ENCODE measurements at places on chromosomes 3 and 15.

GRCh38 chr3:158508481-158508880 is 62.5 kb upstream of the MLF1 start:
- DNase-seq, result no peak
- no peak overlapping the region for H3K4me3 ChIP-seq
- no peak overlapping the region for H3K27ac ChIP-seq

DNA sequence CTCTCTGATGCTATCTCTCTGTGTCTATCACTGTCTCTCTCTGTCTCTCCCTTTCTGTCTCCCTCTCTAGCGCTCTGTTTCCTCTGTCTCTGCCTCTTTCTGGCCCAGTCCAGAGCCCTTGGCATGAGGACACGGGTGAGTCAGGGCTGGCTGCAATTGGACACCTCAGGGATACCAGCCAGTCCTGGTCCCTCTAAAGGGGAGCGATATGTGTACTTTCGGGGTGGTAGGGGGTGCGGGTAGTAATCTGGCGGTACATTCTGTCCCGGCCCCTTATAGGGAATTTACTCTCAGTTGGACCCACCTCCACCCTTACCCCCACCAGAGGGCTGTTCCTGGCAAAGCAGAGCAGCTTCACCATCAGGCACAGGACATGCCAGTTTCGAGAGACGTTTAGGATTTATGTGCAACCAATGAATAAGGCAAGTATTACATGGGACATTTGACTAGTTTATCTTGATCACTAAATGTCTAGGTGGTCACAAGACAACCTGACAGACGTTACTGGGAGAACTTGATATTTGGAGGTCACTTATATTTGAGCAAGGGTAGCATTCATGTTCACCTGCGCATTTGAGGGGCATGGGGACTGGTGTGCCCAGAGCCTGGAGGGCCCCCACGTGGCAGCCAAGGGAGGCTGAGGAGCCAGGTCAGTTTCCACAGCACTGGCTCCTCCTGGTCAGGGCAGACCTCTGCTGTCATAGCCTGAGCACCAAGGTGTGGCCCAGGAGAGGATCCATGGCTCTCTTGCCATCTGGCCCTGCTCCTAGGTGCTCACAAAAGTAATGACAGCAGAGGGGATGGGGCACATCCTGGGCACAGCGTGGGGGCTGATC is 256.1 kb downstream of the PLCL2 start:
- no peak overlapping the region for H3K27ac ChIP-seq
- H3K4me3 ChIP-seq, result no peak overlapping the region
- no peak for DNase-seq
- peaks cover 3% of the 10 kb centered on the region for H3K4me1 ChIP-seq

GRCh38 chr15:38195191-38195901 is 57.3 kb upstream of the SPRED1 start:
- peaks cover 4% of the 10 kb centered on the region for H3K4me1 ChIP-seq
- no peak overlapping the region for H3K4me3 ChIP-seq
- H3K27ac ChIP-seq, result no peak overlapping the region

DNA sequence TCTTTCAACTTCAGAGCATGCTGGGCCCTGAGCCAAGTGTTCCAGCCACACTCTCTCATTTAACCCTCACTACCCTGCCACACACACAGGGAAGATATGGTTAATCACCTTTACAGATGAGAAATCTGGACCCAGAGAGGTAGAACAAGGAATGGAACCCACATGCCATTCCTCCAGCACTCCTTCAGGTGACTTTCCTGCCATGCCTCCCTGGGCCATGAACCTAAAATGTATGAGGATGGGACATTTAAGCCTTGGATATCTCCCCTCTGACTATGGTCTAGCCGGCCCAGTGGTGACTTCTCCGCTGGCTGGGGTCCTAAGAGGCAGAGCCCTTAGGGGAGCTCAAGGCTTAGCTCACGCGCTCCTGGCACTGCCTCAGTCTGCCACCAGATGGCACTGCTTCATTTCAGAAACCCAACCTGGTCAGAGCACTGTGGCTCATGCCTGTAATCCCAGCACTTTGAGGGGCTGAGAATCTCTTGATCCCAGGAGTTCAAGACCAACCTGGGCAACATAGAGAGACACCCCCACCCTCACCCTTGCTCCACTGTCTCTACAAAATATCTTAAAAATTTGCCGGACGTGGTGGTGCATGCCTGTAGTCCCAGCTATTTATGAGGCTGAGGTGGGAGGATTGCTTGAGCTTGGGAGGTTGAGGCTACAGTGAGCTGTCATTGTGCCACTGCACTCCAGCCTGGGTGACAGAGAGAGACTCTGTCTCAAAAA is 2.2 kb upstream of the DCAF1 start:
- H3K4me3 ChIP-seq, result peak overlapping the region; percentile 21
- no peaks in the 10 kb centered on the region for H3K27me3 ChIP-seq
- DNase-seq, result peak; percentile 86
- no peak overlapping the region for H3K27ac ChIP-seq

DNA sequence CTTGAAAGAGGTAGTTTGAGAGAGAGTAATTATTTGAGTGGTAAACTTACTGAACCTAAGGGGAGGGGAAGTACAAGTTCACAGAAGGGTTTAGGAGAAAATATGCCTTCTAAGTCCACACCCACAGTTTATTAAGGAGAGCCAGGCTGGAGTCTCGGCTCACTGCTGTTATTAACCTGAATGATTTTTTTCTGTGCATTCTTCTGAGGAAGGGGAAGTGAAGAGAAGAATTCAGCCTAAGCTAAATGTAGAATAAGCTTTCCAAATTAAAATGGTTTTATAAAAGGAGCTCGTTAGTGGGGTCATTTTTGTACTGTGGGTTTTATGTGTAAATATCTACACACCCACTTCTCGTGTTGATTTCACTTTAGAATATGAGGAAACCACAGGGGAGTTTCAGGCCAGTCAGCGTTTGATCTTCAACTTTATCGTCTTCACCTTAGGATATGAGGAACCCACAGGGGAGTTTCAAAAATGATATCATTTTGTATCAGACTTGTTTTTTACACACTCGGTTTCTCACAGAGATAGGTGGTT is 1.5 kb downstream of the WHAMM start:
- H3K4me3 ChIP-seq, result peak overlapping the region; percentile 88
- H3K36me3 ChIP-seq, result peaks cover 9% of the 10 kb centered on the region
- no peaks in the 10 kb centered on the region for H3K27me3 ChIP-seq
- peak overlapping the region; percentile 96 for H3K27ac ChIP-seq
- no peak for DNase-seq
- H3K4me1 ChIP-seq, result peaks cover 31% of the 10 kb centered on the region

- H3K4me3 ChIP-seq, result peak overlapping the region; percentile 18
- DNase-seq, result no peak
- no peaks in the 10 kb centered on the region for H3K27me3 ChIP-seq
- peaks cover 28% of the 10 kb centered on the region for H3K36me3 ChIP-seq
- H3K27ac ChIP-seq, result peak overlapping the region; percentile 93
Observed at GRCh38 chr3:10180738-10181295, 16.1 kb downstream of the IRAK2 start.

DNA sequence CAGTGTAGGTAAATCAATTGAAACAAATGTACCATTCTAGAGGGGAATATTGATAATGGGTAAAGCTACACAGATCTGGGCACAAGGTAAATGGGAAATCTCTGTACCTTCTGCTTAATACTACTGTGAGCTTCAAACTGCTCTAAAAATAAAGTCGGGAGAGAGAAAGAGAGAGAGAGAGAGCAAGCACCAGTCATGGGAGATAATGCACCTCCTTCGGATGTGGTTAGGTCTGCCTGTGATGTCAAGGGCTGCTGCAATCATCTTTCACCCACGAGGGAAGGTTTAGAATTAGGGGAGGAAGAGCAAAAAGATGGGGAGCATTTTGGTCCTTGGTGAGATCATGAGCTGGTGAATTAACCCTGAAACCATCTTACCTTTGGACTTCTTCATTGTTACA is 219.1 kb downstream of the ZNF385D start:
- no peak overlapping the region for H3K4me3 ChIP-seq
- DNase-seq, result no peak
- H3K36me3 ChIP-seq, result no peaks in the 10 kb centered on the region
- no peak overlapping the region for H3K27ac ChIP-seq
- no peaks in the 10 kb centered on the region for H3K27me3 ChIP-seq
- H3K4me1 ChIP-seq, result no peaks in the 10 kb centered on the region

DNA sequence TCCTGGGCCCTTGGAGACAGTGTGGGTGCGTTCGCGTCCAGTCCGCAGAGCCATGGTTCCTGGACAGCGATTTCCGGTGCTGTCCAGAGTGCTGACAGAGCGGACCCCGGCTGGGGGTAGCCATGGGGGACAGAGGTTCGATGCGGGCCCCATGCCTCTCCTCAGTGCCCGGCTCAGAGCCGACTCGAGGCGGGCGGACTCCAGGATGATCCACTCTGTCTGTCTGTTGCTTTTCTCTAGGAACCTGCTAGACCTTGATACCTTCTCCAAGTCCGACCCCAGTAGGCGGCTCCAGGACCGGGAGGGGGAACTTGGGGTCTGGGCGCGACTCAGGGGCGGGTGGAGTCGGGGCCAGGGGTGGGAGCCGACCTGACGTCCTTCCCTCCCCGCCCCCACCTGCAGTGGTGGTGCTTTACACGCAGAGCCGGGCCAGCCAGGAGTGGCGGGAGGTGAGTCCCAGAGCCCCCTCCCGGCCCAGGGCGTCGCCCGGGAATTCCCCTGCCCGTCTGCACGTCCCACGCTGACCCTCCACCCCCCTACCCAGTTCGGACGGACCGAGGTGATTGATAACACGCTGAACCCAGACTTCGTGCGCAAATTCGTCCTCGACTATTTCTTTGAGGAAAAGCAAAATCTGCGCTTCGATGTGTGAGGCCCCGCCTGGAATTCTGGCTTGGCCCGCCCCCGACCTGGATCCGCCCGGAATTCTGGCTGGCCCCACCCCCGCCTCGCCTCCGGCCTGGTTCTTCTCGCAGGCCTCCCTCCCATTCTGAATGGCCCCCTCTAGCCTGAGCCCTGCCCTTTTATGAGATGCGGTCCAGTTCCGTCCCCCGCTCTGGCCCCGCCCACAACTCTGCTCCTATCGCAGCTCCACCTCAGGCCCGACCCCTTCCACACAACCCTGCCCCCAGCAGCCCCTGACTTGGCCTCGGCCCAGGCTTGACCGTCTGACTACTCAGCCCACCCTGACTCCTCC is 1.0 kb downstream of the CPNE9 start:
- peaks cover 34% of the 10 kb centered on the region for H3K36me3 ChIP-seq
- peak overlapping the region; percentile 65 for H3K4me3 ChIP-seq
- H3K27ac ChIP-seq, result no peak overlapping the region
- no peak for DNase-seq
- H3K27me3 ChIP-seq, result peaks cover 11% of the 10 kb centered on the region
- peaks cover 11% of the 10 kb centered on the region for H3K4me1 ChIP-seq

GRCh38 chr3:14988988-14989394 is 41.6 kb downstream of the NR2C2 start:
- no peaks in the 10 kb centered on the region for H3K27me3 ChIP-seq
- peak overlapping the region; percentile 84 for H3K27ac ChIP-seq
- H3K36me3 ChIP-seq, result no peaks in the 10 kb centered on the region
- DNase-seq, result peak; percentile 65
- H3K4me3 ChIP-seq, result peak overlapping the region; percentile 56

DNA sequence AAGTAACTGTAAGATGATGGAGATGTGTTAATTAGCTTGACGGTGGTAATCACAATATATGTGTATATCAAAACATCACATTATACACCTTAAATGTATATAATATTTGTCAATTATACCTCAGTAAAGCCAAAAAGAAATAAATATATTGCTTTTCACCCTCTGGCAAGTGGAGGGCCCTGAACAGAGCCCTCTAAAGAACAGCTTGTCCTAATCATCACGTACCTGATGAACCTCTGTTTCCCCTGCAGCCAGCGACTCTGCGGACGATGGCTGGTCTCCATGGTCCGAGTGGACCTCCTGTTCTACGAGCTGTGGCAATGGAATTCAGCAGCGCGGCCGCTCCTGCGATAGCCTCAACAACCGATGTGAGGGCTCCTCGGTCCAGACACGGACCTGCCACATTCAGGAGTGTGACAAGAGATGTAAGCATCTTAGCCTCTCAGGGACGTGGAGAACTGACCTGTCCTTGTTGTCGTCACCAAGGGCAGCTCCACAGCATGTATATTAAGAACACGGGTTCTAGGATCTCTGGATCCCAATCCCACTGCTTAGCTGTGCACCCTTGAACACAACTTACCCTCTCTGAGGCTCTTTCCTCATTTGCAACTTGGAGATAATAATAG is 6.3 kb downstream of the THBS1 start:
- H3K36me3 ChIP-seq, result no peaks in the 10 kb centered on the region
- peaks cover 17% of the 10 kb centered on the region for H3K27me3 ChIP-seq
- H3K27ac ChIP-seq, result no peak overlapping the region
- no peaks in the 10 kb centered on the region for H3K4me1 ChIP-seq

DNA sequence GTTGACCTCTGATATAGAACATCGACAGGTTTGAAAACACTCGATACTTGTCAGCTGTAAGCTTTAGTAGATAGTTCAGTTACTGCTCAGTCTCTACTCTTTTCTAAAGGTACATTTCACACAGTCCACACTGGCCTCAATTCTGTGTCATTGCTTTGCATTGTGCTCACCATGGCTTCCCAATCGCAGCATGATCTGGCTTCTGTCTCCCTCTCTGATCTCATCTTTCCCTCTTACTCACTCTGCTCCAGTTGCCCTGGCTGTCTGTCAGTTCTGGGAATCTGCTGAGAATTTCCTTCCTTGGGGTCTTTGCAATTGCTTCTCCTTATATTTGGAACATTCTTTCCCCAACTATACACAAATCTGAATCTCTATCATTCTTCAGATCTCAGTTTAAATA is 80.6 kb downstream of the GTF2E1 start:
- no peak overlapping the region for H3K4me3 ChIP-seq
- peaks cover 5% of the 10 kb centered on the region for H3K27me3 ChIP-seq
- H3K27ac ChIP-seq, result no peak overlapping the region
- no peak for DNase-seq
- H3K4me1 ChIP-seq, result no peaks in the 10 kb centered on the region

DNA sequence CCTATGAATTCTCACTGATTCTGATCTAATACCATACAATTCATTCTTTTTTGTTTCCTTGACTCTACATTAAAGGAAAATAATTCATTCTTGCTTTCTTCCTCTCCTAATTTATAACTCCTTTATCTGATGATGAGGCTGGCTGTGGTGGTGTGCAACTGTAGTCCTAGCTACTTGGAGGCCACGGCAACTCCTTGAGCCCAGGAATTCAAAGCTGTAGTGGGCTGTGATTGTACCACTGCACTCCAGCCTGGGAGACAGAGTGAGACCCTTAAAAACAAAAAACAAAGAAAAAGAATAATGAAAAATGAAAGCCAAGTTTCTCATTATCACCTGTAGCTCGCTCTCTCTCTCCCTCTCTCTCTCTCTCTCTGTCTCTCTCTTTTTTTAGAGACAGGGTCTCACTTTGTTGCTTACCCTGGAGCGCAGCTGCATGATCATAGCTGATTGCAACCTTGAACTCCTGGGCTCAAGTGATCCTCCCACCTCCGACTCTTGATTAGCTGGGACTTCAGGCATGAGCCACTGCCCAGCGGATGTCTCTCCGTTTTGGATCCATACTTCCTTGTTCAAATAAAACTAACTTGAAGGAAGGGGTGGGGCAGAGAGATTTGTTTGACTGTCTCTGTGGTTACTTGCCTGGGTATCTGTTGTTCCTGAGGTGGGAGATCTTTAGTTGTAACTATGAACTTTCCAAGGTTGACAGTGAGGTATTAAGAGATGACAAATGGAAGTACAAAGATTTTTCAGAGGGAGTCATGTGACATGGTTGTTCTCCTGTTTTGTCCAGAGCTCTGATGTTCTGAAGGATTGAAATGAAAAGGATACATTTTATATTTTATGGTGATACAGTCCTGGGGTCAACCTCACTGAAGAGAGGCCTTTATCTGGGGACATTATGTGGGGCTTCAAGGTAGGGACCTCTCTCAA is 46.9 kb downstream of the STARD9 start:
- no peak overlapping the region for H3K27ac ChIP-seq
- H3K4me3 ChIP-seq, result no peak overlapping the region
- peaks cover 3% of the 10 kb centered on the region for H3K4me1 ChIP-seq
- DNase-seq, result no peak
- peaks cover 2% of the 10 kb centered on the region for H3K36me3 ChIP-seq

GRCh38 chr3:47298439-47298838 is 15.7 kb downstream of the KLHL18 start:
- no peak for DNase-seq
- no peaks in the 10 kb centered on the region for H3K27me3 ChIP-seq
- peak overlapping the region; percentile 83 for H3K27ac ChIP-seq
- no peak overlapping the region for H3K4me3 ChIP-seq
